ENCODE measurements at places on chromosomes 4 and X. TPM values are rescaled to one million over a fixed set of nuclear protein-coding genes. Genes with fewer than 3 reads are reported as not detected.

- no peak overlapping the region for H3K27ac ChIP-seq
- peaks cover 11% of the 10 kb centered on the region for H3K36me3 ChIP-seq
- DNase-seq: peak; percentile 66
- H3K4me1 ChIP-seq: no peaks in the 10 kb centered on the region
- no peak overlapping the region for H3K4me3 ChIP-seq
Measured at GRCh38 chrX:155048977-155049619, 21.8 kb downstream of the CMC4 start.

Gene CFAP299
- not detected for total RNA-seq

- peaks cover 3% of the 10 kb centered on the region for H3K36me3 ChIP-seq
- DNase-seq: peak; percentile 31
- no peak overlapping the region for H3K4me3 ChIP-seq
- no peak overlapping the region for H3K27ac ChIP-seq
Measured at GRCh38 chrX:65451663-65452062, 82.9 kb downstream of the LAS1L start.

Gene MUC7
- not detected for total RNA-seq

DNA sequence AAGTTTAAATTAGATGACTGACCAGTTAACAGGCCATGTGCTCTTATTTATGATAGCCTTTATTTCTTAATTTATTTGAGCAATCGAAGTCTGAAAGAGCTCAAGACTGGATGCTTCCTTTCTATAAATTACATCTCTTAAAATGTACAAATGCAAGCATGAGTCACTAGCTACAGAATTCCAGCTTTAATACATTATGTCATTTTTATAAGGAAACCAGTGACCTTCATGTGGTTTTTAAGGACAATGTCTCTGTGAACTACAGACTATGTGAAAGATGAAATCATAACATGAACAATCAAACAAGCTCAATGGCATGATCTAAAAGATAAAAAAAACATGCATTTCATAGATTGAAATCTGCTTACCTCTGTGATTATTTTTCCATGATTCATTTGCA lies 15.4 kb downstream of the HTR2C start:
- H3K4me3 ChIP-seq: no peak overlapping the region
- no peak overlapping the region for H3K27ac ChIP-seq

Data from endothelial cell (in vitro differentiated cells).